ENCODE measurements at places on chromosomes 6 and 20.

DNA sequence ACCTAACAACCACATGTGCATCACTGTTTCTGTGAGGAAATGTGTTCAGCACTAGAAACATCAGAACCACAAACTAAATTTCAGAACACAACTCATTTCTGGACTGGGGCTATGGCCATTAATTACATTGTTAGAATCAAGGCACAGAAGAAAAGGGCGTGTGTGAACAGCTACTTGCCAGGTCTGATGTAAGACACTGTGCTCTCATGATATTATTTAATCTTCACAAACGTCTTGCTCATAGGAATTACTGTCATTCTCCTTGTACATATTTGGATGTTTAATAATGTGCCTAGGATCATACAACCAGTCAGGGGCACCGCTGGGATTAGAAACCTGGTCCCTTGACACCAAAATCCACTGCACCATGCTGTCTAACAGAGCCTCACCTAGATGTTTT is 14.8 kb downstream of the ADGRF1 start:
- no peak for DNase-seq

DNA sequence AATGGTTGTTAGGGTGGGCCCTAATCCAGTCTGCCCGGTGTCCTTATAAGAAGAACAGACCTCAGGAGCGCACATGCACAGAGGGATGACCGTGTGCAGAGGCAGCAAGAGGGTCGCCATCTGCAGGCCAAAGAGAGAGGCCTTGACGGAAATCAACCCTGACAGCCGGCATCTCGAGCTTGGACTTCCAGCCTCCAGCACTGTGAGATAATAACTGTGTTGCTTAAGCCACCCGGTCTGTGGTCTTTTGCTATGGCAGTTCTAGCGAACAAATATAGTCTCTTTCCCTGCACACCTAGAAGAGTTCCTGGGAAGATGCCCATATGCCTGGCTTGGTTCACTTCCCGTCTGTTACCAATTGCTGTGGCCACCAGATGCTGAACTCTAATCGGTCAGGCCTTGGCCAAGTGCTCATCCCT is 35.3 kb upstream of the PTGIS start:
- DNase-seq, result no peak

DNA sequence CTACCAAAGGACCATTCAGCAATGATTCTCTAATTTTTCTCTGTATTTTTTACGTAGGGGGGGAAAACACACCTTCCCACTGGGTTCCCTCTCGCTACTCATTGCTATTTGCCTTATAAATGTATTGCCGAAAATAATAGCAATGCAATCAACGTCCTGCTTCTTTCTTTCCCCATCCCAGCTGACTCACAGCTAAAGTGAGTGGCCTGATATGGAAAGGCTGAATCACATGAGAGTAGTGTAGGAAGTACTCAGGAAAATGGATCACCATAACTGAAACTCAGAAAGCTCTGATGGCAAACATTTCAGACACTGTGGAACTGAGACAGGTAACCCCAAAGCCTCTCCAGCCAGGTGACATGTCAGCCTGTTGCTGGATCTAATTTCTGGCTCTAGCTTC is 49.3 kb upstream of the SRPK1 start:
- DNase-seq, result no peak

DNA sequence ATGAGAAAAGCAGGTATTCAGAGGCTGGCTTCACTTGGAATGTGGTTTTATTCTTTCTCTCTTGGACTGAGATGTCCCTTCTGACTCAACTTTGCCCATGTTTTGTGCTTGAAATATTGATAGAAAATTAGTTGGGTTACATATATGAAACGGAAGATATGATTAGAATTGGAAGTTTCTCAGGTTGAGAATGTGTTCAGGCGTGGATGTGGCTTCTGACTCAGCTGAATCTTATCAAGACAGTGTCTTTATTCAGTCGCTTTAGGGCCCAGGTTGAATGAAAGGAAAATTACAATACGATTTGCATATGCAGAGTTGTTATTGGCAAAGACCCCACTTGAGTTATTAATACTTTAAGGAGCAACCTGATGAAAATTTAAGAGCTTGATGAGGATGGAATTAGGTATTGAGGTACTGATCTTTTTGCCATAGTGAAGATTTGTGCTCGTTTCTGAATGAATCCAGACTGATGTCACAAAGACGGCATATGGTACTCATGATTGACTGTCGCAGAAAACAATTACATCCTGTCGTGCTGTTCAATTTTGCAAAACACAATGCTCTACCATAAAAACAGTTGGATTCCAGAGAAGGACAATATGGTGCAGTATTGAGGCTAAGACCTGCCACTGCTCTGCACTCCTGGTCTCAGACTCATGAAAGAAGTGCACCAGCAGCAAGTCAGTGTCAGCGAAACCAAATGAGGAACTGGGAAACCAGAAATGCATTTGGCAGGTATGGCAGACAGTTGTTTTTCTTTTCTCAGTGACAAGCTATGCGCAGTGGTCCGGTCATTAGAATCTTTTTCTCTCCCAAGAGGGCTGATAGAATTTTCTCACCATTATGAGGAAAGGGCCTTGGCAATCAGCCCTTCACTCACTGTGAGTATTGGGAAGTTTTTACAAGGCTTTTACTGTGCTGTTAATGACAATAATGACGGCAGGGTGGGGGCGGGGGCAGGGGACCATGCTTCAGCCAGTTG is 158.3 kb downstream of the DOK5 start:
- DNase-seq, result no peak

Data from transverse colon (tissue), 4 donors.